ENCODE measurements at places on chromosomes 5 and 9.

DNA sequence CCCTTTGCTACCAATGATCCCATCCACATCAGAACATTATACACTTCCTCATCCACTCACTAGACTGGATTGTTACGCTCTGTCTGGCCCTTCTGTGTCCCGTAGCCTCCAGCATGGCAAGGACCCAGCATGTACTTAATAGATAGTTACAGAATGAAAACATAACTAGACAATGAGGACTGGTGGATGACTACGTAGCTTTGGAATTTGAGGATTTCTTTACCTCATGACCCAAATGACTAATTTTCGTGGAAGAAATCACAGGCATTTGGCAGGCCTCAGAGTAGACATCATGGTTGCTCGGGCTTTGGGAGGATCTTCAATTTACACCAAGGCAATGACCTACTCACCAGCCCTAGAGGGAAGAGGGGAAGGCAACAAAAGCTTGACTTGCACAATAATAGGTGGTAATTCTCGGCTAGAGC lies 299.8 kb downstream of the TLE1 start:
- no peak for DNase-seq

- DNase-seq: no peak
These were observed 27.0 kb downstream of the MSX2 start for GRCh38 chr5:174751154-174752000.

- no peak for DNase-seq
These were observed 77.0 kb downstream of the VCAN start for GRCh38 chr5:83548581-83548980.

DNA sequence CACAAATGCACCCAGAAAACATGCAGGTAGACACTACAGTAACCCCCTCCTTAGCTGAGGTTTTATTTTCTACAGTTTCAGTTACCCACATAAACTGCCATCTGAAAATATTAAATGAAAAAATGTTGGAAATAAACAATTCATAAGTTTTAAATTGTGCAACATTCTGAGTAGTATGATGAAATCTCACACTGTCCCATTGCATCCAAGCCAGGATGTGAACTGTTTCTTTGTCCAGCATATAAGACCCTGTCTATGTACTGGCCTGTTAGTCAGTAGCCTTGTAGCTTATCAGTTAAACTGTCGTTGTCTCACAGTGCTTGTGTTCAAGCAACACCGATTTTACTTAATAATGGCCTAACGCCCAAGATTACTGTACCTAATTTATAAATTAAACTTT lies 630.5 kb downstream of the ANXA1 start:
- DNase-seq: no peak

GRCh38 chr5:134131578-134132350 lies 17.3 kb downstream of the TCF7 start:
- no peak for DNase-seq

DNA sequence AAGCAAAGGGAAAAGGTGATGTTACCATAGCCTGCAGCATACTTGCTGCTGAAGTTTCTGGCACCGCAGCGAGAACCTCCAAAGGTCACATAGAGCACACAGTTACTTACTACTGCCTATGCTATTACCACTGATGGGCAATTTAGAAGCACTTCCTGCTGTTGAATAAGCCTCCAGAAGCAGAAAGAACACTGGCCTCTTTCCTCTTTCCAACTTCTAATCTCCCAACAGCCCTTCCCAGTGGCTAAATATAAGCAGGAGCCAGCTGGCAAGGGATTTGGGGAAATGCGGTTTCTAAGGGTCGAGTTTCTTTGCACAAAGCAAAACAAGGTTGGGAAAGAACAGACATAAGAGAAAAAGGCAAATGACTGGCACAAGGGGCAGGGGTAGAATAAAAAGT lies 669.2 kb upstream of the ACO1 start:
- DNase-seq: no peak

- no peak for DNase-seq
These were observed 50.5 kb downstream of the COMMD10 start for GRCh38 chr5:116135344-116135743.

DNA sequence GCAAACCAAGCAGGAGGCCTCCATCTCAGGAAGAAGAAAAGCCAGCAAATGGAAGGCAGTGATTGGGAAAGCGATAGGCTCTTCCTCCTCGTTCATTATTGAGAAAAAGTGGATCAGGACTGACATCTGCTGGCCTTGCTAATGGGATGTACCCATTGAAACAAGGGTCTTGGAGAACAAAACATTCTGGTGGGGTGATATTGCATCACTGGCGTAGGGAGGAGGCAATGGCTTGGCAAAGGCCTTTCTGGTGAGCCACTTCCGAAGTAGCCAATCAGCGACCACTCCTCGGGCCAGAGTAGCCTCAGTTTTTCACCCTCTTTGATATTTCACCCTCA lies 86.7 kb upstream of the NFIB start:
- DNase-seq: no peak

DNA sequence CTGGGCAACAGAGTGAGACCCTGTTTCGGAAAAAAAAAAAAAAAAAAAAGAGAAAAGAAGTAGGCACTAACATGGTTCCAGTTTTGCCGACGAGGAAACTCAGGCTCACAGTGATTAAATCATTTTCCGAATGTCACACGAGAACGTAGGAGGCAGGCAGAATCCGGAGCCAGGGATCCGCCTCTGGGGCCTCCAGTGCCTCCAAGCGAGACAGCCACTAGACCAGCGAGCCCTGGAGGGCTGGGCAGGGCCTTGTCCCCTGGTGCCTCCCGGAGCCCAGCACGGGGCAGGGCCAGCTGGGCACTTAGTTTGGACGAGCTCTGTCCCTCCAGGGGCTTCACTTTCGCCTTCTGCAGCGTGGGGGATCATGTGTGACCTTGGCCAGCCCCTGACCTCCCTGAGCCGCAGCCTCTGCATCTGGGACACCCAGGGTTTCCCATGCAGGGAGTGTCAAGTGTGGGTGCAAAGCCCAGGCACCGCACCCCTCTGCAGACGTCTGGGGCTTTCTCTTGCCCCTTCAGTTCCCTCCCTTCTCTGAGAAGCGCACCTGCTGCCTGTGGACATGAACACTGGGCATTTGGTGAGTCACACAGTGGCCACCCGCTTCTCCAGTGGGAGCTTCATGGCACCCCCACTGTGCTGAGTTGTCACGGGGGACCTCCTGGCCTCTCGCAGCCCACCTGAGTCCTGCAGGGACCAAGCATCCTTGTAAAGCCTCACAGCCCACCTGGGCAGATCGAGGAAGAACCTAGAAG lies 80.3 kb downstream of the RXRA start:
- DNase-seq: no peak

DNA sequence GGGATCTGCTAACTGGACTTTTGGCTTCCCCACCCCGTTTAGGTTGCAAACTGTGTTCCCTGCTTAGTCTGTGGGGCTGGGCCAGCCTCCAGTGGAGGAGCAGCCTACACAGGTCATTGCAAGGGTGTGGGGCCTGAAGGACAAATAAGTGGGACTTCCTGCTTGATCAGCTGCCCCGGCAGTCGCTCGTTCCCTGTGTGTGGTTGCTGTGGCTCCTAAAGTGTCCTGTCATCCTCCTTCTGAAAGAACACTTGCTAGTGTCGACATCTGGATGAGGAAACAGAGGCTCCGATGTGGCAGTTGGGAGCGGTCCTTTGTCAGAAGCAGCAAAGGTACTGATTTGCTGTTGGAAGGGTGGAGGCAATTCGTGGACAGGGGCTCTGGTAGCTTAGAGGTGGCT lies 88.9 kb upstream of the TBCA start:
- no peak for DNase-seq

GRCh38 chr5:149432911-149433401 lies 53.9 kb upstream of the IL17B start:
- DNase-seq: no peak

GRCh38 chr9:131516100-131516499 lies 13.4 kb downstream of the POMT1 start:
- DNase-seq: no peak

DNA sequence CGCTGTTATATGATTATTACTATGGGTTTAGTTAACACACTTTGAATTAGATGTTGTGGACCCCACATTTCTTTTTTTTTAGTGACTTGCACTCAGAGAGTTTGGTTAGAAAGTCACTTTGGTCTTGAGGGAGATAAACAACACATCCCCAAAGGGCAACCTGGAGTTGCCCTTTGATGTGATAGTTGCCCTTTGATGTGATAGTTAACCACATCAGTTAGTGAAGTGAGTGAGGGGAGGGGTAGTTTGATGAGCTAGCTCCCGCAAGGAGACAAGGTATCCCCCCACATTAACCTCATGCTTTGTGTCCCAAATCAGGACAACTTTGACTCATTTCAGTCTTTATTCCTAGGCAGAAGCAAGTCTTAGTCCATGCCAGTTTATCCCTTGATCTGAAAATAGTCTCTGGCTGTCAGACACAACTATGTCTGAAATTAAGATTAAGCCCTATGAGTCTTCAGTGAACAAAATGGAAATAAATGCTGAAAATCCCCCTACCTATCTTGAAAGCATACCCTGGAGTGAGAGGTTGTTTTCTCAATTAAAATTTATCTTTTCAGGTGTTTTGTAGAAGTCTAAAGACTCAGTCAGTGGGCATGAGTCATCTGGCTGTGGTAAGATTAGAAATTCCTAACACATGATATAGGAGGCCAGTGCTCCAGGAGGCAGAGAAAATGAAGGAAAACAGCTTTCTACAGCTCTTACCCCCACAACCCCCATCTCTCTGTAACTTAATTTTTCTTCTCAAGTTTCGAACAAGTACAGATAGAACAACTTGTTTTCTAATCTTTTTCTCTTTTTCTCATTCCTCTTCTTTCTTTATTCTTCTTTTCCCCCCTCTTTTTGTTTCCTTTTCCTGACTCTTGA lies 208.9 kb upstream of the DMRTA1 start:
- no peak for DNase-seq

GRCh38 chr5:116421080-116421629 lies 153.5 kb downstream of the SEMA6A start:
- DNase-seq: no peak

DNA sequence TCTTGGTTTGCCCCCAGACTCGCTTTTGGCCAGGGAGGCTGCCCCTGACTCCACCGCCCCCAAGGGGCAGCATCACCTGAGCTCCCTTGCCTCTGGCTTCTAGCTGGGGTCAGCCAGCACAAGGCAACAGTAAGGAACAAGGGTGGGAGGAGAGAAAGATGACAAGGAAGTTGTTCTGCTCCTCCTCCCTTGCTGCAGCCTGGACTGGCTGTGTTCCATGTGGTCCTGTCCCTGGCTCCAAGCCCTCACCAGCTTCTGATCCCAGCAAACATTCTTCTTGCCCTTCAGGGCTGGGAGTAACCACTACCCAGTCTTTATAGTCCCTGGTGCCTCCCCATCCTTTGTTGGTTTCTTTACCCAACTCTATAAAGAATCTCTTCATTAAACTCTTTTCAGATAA lies 100.3 kb upstream of the SPIN1 start:
- DNase-seq: no peak

DNA sequence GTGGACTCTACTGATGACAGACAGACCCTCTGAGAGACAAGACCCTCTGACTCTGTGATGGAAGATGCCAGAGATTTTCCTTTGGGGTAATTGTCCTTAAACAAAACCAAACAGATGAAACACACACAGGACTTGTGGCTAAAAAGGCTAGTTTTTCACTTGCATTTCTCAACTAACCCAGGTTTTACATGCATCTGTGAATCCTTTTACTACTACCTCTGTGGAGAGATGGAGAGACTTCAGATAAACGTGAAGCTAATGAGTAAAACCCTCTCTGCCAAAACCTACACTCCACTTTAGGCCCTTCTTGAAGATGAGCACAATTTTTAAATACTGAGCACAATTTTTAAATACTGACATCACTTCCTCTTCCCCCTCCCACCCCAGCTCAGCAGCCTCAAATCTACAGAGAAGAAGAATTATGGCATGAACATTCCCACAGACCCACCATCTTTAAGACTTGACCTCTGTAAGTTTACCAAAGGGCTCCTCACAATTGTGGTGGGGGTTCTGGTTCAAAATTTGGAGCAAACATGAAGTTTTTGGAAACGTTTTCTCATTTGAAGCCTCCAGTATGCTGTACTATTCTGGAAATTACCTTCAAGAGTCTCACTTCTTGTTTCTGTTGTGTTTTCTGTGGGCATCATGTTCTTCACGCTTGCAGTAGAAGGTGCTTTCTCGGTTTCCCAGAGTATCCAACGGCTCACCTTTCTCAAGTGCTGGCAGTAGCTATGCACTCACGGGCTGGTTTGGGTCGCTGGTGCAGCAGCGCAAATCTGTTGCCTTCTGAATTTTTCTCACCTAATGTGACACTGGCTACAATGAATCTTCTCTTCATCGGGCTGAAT lies 42.7 kb downstream of the ACER2 start:
- DNase-seq: no peak
